ENCODE measurements at places on chromosomes 1 and 21. TPM values are rescaled to one million over a fixed set of nuclear protein-coding genes. Genes with fewer than 3 reads are reported as not detected.

The CDC20 gene
- 78.0 TPM for total RNA-seq

The SOX13 gene
- 0.56 TPM for total RNA-seq

GRCh38 chr1:209485167-209485566, 98.3 kb upstream of the CAMK1G start:
- H3K27ac ChIP-seq = no peak overlapping the region
- no peaks in the 10 kb centered on the region for H3K4me1 ChIP-seq
- H3K4me3 ChIP-seq = no peak overlapping the region
- H3K27me3 ChIP-seq = no peaks in the 10 kb centered on the region
- no peaks in the 10 kb centered on the region for H3K36me3 ChIP-seq

The FCRL5 gene
- not detected for total RNA-seq

DNA sequence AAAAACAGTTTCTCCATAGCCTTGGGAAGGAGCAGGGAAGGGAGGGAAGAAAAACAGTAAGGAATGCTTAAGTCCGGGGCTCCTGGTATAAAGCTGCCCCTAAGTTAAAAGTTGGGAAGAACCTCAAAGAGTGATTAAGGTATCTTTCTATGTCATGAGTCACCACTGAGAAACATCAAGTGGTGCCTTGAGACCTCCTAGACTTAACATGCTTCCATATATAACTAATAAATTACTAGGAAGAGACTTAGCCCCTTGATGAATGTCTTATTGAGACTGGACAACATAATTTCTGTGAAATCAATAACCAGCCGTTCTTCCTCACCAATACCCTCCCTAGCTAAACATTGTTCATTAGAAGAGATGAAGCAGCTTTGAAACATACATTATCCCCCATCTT, 121.8 kb upstream of the SLC44A3 start:
- DNase-seq = peak; percentile 54
- peak overlapping the region; percentile 60 for H3K27ac ChIP-seq

The HAO2 gene
- total RNA-seq = not detected

The PRAMEF33 gene
- not detected for total RNA-seq

The KCNQ4 gene
- not detected for total RNA-seq

The RSPH1 gene
- total RNA-seq = not detected

DNA sequence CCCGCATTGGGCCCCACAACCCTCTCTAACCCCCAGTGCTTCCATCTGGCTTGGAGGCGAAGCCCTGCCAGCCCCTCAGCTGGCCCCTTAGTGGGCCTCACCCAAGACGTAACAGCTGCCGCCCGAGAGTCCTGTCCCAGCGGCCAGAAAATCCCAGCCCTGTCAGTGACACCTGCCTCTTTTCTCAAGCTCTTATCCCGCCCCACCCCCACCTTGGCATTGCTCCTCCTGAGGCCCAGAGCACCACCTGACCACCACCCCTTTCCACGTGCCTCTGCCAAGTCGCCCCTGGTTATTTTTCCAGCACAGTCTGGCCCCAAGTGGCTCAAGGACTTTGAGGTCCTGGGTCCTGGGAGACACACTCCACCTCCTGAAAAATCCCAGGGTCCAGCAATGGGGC, 5.9 kb upstream of the CTRC start:
- peak overlapping the region; percentile 27 for H3K27ac ChIP-seq
- H3K4me3 ChIP-seq = no peak overlapping the region
- peaks cover 4% of the 10 kb centered on the region for H3K36me3 ChIP-seq
- DNase-seq = no peak

DNA sequence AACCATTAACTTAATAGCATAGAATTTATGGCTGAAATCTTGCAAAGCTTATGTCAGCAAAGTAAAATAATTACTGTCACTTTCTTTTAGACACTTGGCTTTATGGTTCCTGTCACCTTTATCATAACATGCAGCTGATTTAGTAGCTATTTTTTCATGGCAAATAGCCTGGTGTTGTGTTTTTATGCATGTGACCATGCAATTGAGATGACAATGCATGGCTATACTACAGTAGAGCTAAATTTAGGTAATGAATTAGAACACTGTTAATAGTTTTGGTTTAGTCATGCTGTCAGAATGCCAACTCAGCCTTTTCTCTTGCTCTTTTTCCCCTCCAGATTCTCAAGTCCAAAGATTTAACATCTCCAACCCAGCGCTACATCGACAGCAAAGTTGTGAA, 88.6 kb downstream of the TGFB2 start:
- H3K36me3 ChIP-seq = peaks cover 8% of the 10 kb centered on the region
- peak; percentile 64 for DNase-seq
- H3K4me1 ChIP-seq = peaks cover 3% of the 10 kb centered on the region

The FAM177B gene
- total RNA-seq = not detected

The NBPF26 gene
- total RNA-seq = 13.1 TPM

The DEPDC1 gene
- 14.7 TPM for total RNA-seq

The ANKRD35 gene
- 1.1 TPM for total RNA-seq

The RNF115 gene
- total RNA-seq = 22.5 TPM

DNA sequence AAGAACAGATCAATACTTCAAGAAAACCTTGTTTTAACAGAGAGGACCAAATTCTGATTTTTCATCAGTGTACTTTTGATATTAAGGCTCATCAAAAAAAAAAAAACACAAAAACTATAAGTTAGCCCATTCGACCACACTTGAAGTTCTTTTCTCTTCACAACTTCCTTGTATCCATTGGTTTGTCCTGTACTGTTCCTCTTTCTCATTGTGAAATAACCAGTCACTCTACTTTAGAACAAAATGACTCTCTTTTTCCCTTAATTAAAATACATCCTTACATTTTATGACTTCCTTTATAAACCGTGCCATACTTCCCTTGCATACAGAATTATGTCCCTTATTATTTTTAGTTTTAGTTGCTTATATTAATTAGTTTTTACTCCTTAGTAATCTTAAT, 8.4 kb downstream of the QSOX1 start:
- H3K27me3 ChIP-seq = no peaks in the 10 kb centered on the region
- no peak overlapping the region for H3K27ac ChIP-seq
- no peak for DNase-seq
- H3K36me3 ChIP-seq = peaks cover 58% of the 10 kb centered on the region

The S100A7 gene
- not detected for total RNA-seq

DNA sequence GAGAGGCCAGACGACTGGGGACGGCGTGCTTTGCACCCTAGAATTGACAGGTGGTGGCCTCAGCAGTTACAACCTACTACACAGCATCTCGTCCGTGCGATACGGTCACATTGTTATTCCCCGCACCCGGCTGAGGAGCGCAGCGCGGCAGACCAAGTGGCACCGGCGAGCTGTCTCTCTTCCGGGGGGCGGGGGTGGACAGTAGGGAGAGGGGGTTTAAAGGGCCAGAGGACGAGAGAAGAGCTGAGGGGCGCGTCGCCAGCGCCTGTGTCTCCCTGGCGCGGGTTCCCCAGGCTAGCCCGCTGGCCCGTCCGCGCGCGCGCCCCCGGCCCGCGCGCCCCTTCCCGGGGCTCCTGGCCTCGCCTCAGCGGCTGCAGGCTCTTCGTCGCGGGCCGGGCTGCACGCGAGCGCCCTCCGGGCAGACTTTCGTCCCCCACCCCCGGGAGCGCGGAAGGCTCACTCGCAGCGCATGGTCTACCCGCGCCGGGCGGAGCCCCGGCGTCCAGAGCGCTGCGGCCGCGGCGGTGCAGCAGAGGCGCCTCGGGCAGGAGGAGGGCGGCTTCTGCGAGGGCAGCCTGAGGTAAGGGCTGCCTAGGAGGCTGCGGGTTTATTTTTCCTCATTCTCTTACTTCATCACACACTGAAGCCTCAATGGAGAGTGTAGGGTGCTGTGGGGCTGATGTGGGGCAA, at the start of gene PDE4B:
Gene PDE4B, plus strand, starts transcription at position 227 of the 690 bp plus-strand sequence.
- peak within 1 kb of the TSS; percentile 53 for H3K4me3 ChIP-seq
- peaks cover 4% of the 10 kb centered on the region for H3K27me3 ChIP-seq
- no peak within 1 kb of the TSS for H3K27ac ChIP-seq
- DNase-seq = peak; percentile 40

The ST6GALNAC5 gene
- total RNA-seq = 3.4 TPM

DNA sequence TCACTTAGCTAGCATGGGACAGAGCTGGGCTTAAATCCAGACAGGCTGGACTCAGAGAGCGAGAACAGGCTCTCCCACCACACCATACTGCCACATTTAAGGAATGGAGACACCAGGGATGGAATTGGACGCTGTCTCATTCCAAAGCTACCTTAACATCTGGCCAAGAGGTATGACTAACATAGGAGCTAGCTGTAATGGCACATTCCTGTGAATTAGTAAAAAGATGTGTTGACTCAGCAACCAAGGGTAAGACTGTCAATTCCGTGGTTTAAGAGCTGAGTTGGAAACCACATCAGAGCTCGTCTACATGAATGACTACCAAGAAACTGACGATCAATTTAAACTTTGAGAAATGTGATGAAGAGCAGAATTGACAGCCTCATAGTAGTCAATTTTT, 8.3 kb upstream of the TNFRSF9 start:
- no peaks in the 10 kb centered on the region for H3K27me3 ChIP-seq
- no peaks in the 10 kb centered on the region for H3K36me3 ChIP-seq
- H3K27ac ChIP-seq = no peak overlapping the region

The AMY1B gene
- total RNA-seq = not detected

The RGS5 gene
- 40.0 TPM for total RNA-seq

DNA sequence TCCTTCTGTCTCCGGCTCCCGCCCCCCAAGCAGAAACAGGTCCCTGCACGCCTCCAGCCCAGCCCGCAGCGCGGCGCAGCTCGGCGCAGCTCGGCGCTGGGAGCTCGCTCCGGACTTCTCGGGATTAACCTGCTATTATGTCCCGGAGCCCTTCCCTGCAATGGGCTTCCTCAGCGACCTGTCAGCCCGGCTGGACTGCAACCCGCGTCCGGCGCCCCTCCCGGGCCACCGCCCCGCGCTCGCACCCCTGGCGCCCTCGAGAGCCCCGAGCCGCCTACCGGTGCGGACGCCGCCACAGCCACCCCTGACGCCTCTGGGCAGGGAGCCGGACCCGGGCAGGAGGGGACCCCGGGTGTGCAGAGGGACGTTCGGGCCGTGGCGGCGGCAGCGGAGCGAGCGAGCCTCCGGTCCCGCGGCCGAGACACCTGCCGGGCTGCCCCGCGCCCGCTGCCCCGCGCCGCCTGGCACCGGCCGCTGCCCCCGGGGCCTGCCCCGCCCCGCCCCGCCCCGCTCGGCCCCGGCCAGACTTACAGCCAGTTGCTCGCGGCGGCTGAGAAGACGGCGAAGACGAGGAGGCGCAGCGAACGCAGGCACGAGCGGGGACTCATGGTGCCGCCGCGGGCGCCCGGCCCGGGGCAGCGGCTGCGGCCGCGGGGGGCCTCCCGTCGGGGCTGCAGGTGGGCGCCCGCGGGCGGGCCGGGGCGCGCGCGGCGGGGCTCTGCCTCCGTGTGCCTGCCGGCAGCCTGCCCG, 407 bp downstream of the WNT4 start:
- H3K4me3 ChIP-seq = peak overlapping the region; percentile 35

The PTPN22 gene
- total RNA-seq = 0.28 TPM

DNA sequence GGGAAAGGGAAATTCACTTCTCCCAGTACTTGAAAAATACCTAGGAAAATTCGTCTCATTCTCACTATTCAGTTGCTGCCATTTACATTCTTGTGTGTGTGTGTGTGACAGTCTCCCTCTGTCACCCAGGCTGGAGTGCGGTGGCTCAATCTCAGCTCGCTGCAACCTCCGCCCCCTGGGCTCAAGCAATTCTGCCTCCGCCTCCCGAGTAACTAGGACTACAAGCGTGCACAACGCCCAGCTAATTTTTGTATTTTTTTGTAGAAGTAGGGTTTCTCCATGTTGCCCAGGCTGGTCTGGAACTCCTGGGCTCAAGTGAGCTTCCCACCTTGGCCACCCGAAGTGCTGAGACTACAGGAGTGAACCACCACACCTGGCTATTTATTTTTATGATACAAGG, 1.2 kb downstream of the SNAPIN start:
- DNase-seq = no peak
- peaks cover 3% of the 10 kb centered on the region for H3K4me1 ChIP-seq
- H3K27ac ChIP-seq = no peak overlapping the region
- peaks cover 33% of the 10 kb centered on the region for H3K36me3 ChIP-seq

GRCh38 chr1:211928290-211928801, 97.8 kb upstream of the LPGAT1 start:
- no peaks in the 10 kb centered on the region for H3K36me3 ChIP-seq
- peaks cover 7% of the 10 kb centered on the region for H3K4me1 ChIP-seq
- no peak overlapping the region for H3K27ac ChIP-seq
- H3K4me3 ChIP-seq = no peak overlapping the region
- H3K27me3 ChIP-seq = peaks cover 1% of the 10 kb centered on the region

The SERPINC1 gene
- not detected for total RNA-seq

DNA sequence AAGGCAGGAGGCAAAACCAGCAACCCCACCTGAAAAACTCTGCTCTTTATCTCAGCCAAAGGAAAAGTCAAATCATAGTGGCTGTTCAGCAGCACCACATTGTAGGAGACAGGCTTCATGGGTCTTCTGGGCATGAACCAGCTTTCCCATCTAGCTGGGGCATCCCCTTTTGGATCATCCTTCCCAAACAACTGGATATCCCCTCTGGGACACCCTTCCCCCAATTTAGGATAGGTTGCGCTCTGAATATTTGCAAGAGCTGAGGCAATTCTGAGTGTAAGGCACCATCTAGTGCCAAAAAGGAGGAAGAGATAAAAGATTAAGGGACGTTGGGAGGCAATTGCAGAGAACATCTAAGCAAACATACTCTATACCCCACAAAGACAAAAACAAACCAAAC, 295.8 kb downstream of the MATN1 start:
- no peaks in the 10 kb centered on the region for H3K27me3 ChIP-seq
- DNase-seq = no peak
- H3K27ac ChIP-seq = no peak overlapping the region
- H3K36me3 ChIP-seq = no peaks in the 10 kb centered on the region

- H3K4me3 ChIP-seq = no peak overlapping the region
- peaks cover 8% of the 10 kb centered on the region for H3K36me3 ChIP-seq
- no peak overlapping the region for H3K27ac ChIP-seq
- no peak for DNase-seq
These were observed 41.0 kb upstream of the GPR88 start for GRCh38 chr1:100496896-100497295.

The SLC16A4 gene
- total RNA-seq = 73.0 TPM

Measured in IMR-90 (cell line).